Stimulated activated CD4-positive, alpha-beta T cell treated with anti-CD3 and anti-CD28 coated beads, Interleukin-1b, Interleukin-23, amount 100 ng/mL, for 24 hours (primary cell): ENCODE measurements at places on chromosomes 13 and 19.

DNA sequence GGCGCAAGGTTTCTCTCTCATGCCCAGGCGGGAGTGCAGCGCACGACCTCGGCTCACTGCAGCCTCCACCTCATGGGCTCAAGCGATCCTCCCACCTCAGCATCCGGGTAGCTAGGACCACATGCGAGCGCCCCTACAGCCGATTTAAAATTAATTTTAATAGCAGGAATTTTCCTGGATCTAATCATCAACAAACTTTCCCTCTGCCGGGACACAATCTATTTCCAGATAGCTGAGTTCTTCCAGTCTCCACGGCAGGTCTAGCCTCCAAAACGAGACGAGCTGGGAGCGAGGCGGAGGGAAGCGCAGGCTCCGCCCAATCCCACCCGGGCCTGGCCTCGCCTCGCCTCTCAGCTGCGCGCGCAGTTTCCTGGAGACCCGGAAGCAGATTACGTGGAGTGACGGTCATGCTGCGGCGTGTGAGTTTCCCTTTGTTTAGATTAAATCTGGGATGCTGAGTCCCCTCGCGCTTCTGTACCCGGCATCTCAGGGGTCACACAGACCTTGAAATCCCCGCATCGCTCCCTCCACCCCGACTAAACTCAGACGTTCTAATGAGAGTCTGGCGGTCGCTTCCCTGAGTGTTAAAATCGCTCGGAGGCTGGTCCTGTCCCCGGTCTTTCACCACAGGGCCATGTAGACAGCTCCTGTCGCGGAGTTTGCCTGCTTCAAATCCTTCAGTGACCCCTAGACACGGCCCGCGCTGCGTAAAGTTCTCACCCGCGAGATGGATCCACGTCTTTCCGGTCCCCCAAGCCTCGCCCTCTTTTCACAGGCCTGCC, at the start of gene ZNF880:
ZNF880 (plus strand) TSS at position 365 of the 782 bp plus-strand sequence; CDS start at position 408, 43 bp downstream.
- peak; percentile 83 for DNase-seq

DNA sequence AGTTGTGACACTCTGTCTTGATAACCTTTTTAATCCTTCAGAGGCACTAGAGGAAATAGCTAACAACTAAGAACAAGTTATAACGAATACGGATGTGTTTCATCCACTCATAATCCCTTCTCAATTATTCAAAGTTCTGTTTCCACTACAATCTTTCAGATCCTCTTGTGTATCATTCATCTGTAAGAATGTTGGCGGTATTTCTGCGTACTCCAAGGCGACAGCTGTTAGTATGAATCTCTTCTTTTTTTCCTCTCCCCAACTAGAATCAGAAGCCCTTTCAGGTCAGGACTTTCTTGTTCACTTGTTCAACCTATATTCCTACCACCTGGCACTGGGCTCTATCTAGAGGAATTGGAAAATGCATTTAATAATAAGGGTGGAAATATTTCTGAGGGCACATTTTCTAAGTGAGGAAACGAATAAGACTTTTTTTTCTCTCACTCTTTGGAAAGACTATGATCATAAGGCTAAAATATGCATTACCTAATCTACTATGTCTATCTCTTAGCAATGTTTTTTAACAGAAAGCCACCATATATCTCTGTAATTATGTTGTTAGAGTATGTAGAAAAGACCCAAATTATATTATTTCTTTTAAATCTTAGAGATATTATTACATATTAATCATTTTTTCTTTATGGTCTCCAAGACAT, 492.9 kb downstream of the PCDH20 start:
- DNase-seq: no peak

DNA sequence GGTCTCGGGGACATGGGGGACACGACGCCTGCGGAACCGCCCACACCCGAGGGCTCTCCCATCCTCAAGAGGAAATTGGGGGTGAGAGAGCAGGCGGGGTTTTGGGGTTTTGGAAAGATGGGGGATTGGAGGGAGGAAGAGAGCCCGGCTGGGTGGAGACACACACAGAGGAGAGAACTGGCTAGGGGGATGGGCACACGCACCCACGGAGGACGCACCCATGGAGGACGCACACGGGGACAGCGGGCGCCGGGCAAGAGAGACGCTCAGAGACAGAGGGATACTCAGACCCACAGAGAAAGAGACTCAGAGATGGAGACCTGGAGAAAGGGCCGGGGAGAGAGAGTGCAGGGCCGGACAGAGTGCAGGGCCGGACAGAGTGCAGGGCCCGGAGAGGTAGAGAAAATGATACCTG, 52.1 kb downstream of the MAP4K1 start:
- DNase-seq: no peak

- no peak for DNase-seq
These were observed 625 bp downstream of the F2RL3 start for GRCh38 chr19:16889366-16889882.

DNA sequence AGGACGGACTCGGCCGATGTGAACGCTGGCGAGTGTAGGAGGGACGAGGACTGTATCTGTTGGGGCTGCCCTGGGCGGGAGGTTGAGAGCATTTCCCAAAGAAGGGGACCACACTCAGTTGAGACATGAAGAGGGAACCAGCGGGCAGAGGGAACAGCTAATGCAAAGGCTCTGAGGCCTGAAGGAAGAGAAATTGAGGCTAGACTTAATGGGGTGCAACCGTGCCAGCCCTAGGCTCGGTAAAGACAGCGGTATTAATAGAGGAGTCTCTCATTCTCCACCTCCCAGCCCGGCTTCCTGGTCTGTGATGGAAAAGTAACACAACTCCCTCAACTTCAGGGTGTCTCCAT, 1.1 kb downstream of the MPV17L2 start:
- DNase-seq: no peak

DNA sequence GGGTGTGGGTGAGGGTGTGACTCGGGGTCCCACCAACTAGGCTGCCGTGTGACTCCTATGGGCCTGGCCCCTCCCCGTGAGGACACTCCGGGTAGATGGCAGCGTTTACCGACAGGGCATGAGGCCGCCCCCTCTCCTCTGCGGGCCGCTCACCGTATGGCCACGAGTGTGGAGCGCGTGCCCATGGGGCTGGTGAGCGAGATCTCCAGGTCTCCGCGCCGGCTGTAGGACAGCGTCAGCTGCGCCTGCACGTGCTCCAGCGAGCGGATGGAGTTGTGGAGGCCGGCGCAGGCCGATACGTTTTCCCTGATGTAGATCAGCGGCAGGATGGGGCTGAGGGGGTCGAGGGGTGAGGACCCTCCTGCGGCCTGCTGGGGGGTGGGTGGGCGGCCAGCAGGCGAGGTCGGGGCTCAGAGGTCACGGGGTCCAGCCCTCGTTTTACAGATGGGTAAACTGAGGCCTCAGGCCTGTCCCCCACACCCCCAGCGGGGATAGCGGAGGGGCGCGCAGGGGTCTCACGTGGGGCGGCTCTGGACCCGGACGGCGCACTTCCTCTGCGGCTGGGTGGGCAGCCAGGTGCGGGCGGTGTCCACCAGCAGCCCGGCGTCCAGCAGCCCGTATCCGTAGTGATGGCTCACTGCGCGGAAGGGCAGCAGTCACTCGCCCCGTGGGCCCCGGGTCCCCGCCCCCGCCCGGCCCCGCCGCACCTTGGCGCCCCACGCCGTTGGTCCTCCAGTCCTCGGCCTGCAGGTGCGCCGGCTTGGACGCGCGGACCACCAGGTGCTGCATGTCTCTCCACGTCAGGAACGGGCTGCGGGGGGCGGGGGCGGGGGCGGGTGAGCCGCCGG, 4.3 kb upstream of the C19orf25 start:
- no peak for DNase-seq

GRCh38 chr13:57018915-57019314, 121.8 kb upstream of the PRR20A start:
- DNase-seq: no peak

DNA sequence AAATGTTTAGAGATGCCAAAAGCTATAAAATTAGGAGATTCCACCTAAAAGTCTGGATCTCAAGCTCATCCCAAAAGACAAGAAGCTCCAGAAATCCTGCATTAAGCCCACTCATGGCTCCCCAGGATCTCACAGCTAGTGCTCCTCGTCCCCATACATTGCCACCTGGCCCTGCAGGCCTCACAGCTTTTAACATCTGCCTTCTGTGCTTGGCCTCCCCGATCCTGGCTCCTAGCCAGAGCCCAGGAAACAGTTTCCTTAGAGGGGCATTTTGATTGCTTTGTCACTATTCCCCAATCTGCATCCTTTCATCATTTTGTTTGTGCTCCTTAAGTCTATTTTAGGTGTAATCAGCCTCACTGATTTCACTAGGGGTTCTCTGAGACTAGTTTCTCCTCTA, 14.5 kb upstream of the DCT start:
- no peak for DNase-seq

DNA sequence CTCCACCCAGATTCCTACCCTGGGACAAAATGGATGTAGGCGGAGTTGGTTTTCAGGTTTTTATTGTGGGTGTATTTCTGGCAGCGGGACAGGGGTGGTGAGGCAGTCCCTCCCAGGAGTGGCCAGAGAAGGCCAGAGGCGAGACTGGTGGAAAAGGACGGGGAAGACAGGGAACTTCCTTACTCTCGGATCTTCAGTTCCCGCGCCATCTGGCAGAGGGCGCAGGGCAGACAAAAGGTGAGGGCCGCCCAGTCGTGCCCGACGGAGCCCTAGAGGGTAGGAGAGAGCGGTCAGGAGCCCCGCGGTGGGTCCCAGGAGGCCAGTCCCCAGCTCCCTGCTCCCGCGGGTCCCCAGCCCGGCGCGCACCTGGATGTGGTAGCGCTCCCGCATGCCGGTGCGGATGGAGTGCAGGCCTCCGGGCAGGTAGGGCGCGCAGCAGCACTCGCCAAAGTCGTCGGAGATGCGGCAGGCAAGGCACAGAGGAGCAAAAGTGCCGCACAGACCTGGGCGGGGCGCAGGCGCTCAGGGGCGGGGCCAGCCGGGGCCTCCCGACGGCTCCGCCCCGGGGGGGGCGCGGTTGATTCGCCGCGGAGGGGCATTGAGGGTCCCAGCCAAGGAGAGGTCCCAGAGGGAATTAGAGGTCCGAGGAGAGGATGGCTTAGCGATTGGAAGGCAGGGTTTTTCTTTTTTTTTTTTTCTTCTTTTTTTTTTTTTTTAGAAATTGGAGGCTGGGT, 3.0 kb downstream of the CNFN start:
- DNase-seq: peak; percentile 33

GRCh38 chr13:36026531-36026930, 104.7 kb downstream of the DCLK1 start:
- no peak for DNase-seq

DNA sequence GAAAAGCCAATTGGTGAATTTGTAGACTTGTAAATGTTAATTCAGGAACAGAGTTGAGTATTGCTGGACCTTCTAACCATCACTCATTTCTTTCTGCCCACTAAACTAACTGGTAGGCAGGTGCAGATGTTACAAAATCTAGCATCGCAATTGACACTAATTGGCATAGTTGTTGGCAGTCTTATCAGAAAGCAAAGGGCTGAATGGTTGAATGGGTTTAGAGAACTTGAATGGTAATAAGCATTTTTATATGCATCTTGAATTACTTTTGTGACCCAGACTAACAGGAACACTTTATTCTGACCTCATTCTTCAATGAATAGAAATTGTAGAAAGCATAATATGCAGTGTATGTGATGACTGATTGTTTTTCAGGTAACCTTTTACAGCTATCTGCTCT, 189.1 kb downstream of the GGACT start:
- no peak for DNase-seq

DNA sequence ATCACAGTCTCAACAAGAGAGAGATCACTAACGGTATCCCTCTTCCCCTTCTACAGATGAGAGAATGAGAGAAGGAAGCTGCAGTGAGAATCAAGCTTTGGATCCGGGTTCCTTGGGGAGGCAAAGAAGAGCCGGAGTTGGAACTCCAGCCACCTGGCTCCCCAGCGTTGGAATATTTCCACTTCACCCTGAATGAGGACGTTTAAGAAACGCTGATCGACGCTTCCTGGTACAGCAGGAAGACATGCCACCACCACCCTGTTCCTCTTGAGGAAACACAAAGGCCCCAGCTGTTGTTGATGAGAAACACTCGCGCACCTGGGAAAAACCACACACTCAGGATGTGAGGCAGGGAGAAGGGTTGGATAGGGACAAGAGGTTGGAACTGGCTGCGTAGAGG, 11.3 kb upstream of the CACNG8 start:
- DNase-seq: no peak

GRCh38 chr19:7863971-7864689, 10.1 kb downstream of the PRR36 start:
- DNase-seq: no peak

DNA sequence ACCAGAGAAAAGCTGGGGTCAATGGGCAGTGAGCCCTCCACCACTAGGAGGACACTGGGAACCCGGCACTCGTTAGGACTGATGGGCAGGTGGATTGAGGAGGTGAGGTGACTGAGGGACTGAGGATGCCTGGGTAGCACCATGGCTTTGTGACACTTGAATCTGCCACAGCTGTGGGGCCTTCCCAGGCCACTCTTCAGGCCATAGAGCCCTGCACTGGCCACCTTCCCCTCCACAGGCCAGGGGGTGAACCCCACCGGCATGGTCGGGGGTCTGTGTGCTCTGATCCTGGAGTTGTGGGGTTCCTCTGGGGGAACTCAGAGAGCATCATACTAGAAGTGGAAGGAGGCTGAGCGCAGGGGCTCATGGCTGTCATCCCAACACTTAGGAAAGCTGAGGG, 423.5 kb downstream of the ZNF536 start:
- no peak for DNase-seq
